ENCODE measurements at places on chromosomes 5 and 9. TPM values are rescaled to one million over a fixed set of nuclear protein-coding genes. Genes with fewer than 3 reads are reported as not detected.
A peak's percentile ranks its signal among the peaks of the same experiment; 100 is the strongest.

The SCGB3A2 gene
- total RNA-seq = not detected

The FAXDC2 gene
- 0.12 TPM for total RNA-seq

The SVEP1 gene
- 1.3 TPM for total RNA-seq

DNA sequence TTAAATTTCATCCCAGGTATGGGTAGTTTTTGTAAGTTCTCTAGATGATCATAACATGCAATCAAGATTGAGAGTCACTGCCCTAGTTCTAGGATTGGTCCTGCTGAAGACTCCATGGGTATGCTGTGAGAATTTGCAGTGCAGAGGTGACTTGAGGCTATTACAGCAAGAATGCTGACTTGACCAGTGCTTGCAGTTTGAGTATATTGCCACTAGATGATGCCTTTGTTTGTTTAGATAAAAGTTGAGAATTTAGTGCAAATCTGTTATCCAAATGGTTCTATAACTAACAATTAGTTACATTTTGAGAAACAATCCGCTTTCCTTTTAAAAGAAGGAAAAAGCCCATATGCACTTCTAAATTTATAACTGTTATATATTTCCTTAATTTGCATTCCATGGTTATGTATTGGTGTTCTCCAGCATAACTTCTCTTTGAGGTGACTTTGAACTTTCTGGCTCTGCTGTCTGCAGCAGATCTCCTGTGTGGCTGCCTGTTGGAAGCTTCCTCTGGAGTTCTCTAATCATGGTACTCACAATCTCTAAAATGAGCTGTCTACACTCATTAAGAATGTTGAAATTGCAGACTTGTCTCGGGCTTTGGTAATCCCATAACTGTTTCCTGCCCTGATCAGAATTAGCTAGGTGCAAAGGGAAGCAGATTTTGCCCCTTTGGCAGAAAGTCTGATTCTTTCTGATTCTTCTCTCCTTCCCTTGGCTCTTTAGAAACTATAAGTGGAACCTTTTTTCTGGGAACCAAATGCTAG, 24.9 kb downstream of the MELK start:
- DNase-seq = no peak

GRCh38 chr9:89377411-89377810, 59.1 kb downstream of the SECISBP2 start:
- no peak for DNase-seq

- no peak for DNase-seq
Observed at GRCh38 chr5:170109059-170110031, 3.6 kb downstream of the FOXI1 start.

DNA sequence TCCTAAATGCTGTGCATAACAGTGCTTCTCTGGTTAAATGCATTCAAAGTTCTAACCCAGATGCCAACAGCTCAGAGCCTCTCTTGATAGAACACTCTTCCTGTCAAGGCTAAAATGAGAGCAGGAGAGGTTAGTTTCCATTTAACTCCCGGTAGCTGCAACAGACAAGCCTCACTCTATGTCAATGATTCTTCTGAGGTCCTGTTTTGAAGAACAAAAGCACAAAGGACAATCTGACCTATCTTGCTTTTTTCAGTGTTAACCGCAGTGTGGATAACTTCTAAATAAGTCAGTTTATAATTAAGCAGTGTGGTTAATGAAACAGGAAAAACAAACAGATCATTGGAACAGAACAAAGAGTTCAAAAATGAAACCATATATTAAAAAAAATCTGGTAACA, 80.7 kb downstream of the ANKRD55 start:
- no peak for DNase-seq

DNA sequence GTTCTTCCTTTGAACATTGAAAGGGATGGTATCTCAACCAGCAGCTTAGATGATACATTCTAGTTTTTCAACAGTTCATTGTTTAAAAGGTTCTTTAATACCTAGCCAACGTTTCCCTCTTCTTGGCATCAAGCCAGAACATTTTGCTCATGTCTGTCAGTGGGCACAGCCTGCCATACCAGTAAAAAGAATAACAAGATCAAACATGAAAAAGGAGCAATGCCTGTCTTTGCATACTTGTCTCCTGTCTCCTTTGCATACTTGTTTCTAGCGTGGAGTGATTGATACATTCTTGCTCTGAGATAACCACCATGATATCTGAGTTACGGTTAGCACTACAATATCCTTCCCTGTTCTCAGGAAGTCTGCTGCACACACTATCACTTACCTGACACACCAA, 248.6 kb upstream of the DAPK1 start:
- no peak for DNase-seq

- DNase-seq = no peak
Observed at GRCh38 chr5:173863359-173863758, 24.8 kb upstream of the CPEB4 start.

DNA sequence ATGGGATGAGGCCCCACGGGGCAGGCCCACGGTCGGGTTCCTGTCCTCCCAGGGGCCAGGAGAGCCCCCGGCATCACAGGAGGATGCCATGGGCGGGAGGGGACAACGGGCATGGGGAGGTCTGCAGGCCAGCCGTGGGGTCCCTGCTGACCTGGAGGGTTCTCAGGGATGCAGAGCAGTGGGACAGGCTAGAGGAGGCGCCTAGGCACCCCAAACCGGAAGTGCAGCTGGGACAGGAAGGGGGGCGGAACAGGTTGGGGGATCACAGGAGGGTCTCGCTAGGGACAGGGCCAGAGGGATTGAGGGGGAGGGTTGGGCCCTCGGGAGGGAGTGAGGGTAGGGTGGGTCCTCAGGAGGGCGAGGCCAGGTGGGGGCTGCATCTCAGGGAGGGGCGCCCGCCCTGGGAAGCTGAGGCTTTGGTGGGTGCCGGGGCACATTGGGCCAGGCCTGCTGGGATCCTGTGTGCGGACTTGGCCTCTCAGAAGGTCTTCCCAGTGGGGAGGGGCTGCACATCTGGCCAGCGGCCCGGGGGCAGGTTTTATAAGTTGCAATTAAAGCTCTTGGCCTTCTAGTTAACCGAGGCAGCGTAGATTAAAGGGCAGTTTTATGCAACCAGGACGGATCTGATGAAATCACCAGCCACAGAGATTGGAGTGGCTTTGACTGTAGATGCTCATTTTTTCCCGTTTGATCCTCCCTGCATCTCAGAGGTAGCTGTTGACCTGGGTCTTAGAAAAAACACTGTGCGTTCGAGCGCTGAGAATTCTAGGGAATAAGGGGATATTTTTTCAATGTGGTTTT, 20.1 kb downstream of the NKD2 start:
- DNase-seq = no peak

DNA sequence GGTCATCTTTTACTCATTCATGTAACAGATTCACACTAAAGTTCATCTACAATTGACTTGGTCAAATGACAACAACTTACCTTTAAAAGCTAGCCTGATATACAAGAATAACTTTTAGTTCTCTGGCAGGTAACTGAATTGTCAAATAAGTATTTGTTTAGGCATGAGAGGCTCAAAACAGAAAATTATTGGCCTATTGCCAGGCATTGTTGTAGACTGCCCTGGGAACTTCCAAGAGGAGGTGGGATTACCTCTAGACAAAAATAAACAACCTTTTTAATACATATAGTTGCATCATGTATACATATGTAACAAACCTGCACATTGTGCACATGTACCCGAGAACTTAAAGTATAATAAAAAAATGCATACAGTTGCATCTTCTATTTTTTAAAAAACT, 18.2 kb upstream of the SLCO4C1 start:
- no peak for DNase-seq

DNA sequence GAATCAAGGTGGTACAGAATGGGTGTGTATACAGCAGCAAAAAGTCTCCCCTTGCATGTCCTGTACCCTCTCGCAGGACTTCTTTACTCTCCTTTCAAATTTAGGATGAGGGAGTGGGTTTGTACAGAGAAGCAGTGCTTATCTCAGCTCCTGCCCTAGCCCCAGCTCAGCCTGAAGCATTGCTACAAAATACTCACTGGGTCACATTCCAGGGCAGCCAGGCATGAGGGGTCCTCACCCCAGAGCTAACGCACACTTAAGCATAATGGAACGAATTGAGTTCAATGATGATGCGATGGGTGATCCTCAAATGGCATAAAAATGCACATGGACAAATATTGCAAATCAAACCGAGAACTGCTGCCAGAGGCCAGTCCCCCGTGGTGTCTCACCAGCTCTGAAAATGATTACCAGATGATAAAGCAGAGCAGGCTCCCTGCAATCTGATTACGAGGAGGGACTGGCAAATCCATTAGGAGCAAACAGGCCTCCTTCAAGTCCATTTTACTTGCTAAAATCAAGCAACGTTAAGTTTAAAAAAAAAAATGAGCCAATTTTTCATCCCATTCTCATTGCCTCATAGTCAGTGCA, 231.6 kb upstream of the TAS2R1 start:
- no peak for DNase-seq

- no peak for DNase-seq
Observed at GRCh38 chr9:136955202-136955942, 3.3 kb downstream of the LCN12 start.

- DNase-seq = no peak
Observed at GRCh38 chr9:8778356-8778755, 978.8 kb upstream of the DMAC1 start.

- peak; percentile 41 for DNase-seq
Observed at GRCh38 chr5:93299681-93300308, 281.2 kb downstream of the NR2F1-AS1 start.

DNA sequence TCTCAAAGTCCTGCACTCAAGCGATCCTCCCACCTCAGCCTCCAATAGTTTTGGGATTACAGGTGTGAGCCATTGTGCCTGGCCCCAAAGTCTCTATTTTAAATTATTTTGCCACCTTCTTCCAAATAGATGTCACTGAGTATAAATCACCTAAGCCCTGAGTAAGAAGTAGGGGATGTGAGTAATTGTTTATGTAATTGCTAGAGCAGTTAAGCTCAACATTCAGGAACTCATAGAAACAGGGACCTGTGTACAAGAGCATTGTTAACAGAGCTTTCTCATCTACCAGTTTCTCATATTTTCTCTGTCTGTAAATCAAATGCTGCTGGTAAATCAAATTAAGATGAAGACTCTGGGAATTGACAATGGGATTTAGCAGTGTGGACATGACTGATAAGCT, 26.3 kb downstream of the CDK7 start:
- no peak for DNase-seq

DNA sequence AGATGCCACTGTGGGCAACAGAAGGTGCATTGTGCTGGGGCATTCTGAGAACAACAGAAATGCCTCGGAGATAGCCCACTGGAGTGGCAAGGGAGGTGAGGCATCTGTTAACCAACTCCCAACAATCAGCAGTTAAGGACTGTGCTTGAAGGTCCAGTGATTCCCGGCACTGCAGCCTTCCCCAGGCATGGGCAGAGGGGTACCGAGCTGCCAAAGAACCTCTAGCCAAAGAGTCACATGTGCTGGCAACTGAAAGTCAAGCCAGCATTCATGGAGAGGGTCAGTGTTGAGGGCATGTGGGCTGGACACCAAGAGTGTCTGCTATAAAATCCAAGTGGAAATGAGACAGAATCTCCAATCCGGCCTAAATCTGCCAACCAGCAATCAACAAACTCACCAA, 149.6 kb downstream of the ASTN2 start:
- no peak for DNase-seq
